Activated CD8-positive, alpha-beta T cell treated with anti-CD3 and anti-CD28 coated beads for 36 hours (primary cell): ENCODE measurements at places on chromosomes 13 and 19.

DNA sequence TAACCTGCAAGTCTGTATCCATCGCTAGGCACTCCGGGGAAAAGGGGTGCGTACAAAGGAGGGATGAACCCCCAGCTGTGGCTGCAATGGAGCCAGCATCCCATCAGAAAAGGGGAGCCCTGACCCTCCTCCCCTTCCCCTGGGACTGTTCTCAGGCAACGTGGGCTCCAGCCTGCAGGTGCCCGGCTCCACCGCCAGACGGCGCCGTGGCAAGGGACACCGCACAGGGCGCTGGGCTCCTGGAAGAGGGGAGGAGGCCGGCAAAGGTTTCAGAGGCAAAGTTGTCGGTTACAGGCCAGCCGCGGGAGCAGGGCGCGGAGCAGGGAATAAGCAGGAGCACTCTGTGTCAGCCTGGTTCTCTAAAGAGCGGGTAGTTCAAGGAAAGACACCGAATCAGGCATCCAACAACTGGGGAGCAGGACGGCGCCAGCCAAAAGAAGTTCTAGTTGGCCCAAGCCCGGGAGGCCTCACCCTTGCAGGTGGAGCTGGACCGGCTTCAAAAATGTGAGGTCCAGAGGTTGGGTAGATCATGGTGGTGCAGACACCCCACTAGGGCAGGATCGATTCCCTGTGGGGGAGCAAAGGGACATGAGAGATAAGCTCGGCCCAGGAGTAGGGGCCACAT lies 53.0 kb upstream of the ATP12A start:
- DNase-seq: no peak

GRCh38 chr13:99658261-99658991 lies 157.2 kb downstream of the TM9SF2 start:
- DNase-seq: peak; percentile 76

DNA sequence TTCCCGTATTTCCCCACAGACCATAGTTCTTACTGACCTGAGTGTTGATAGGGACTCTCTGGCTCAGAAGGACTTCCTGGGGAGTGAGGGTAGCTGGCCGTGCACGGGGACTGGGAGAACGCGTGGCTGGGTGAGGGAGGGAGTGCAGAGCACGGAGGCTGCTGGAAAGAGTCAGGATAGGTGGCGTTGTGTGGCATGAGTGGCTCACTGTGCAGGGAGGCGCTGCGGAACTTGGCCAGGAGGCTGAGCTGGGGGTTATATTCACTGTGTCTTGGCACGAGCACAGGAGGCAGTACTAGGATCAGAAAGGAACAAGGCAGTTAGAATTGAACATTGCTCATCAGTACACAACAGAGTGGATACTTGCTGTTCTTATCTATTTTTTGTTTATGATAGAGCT lies 47.4 kb downstream of the SMAD9 start:
- DNase-seq: no peak

- no peak for DNase-seq
These were observed 401.7 kb downstream of the IRS2 start for GRCh38 chr13:109384491-109385241.

- DNase-seq: peak; percentile 60
These were observed 6.6 kb downstream of the EML2 start for GRCh38 chr19:45632468-45633196.

DNA sequence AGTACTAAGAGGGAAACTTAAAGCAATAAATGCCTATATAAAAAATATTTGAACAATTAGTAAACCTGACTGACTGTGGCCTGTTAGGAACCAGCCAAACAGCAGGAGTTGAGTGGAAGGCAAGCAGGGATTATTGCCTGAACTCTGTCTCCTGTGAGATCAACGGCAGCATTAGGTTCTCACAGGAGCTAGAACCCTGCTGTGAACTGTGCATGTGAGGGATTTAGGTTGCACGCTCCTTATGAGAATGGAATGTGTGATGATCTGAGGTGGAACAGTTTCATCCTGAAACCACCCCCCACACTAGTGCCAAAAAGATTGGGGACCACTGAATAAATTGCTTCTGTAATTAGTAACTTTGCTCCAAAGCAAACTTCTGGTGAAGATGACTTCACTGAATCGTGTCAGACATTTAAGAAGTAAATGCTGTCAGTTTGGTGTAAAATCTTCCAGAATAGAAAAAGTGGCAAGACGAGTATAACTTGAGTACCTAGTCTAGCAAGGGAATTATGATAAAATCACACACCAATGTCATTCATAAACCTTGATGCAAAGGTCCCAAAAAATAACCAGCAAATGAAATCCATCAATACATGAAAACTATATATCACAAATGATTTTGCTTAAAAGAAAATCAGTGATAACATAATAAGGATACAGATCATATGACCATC lies 53.8 kb downstream of the SLC6A16 start:
- DNase-seq: no peak

GRCh38 chr19:47495478-47496372 lies 11.7 kb upstream of the KPTN start:
- no peak for DNase-seq

DNA sequence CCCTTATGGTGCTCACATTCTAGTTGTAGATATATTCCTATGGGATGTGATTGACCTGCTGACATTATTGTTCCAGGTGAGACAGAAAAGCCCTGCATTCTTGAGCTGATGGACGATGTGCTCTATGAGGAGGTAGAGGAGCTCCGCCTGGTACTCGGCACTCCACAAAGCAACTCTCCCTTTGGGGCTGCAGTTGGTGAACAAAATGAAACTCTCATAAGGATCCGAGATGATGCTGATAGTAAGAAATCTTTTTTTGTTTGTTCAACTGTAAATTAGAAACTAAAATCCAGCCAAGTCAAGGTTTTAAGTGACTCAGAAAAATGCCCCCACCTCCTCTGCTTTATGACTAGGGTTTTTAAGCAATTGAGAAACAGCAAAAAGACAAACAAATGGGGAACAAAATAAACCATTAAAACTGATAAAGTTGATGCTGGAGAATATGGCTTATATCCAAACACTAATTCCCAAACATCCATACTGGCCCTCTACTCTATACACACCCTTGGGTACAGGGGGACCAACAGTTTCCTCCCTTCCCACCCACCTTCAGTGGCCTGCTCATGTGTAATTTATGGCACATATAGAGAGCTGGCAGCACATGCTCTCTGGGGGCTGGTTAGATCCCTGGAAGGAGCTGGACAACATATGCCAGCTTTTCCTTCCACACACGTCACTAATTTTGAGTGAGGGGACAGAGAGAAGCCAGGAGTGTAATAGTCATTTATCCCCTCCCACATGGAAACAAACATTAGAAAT lies 139.6 kb downstream of the STOML3 start:
- DNase-seq: no peak

- peak; percentile 20 for DNase-seq
These were observed 15.5 kb downstream of the TEX101 start for GRCh38 chr19:43430142-43430710.

DNA sequence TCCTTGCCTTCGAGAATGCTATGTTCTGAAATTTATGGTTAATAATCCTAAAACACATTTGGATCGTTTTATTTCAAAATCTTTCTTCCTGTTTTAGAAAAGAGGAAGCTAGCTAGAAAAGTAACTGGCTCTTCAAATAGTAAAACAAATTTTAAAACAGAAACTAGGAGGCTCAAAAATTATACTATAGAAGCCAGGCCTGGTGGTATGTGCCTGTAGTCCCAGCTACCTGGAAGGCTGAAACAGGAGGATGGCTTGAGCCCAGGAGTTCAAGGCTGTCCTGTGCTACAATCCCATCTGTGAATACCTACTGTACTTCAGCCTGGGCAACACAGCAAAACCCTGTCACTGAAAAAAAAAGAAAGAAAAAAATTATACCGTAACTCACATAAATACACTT lies 57.9 kb downstream of the ELF1 start:
- DNase-seq: no peak

DNA sequence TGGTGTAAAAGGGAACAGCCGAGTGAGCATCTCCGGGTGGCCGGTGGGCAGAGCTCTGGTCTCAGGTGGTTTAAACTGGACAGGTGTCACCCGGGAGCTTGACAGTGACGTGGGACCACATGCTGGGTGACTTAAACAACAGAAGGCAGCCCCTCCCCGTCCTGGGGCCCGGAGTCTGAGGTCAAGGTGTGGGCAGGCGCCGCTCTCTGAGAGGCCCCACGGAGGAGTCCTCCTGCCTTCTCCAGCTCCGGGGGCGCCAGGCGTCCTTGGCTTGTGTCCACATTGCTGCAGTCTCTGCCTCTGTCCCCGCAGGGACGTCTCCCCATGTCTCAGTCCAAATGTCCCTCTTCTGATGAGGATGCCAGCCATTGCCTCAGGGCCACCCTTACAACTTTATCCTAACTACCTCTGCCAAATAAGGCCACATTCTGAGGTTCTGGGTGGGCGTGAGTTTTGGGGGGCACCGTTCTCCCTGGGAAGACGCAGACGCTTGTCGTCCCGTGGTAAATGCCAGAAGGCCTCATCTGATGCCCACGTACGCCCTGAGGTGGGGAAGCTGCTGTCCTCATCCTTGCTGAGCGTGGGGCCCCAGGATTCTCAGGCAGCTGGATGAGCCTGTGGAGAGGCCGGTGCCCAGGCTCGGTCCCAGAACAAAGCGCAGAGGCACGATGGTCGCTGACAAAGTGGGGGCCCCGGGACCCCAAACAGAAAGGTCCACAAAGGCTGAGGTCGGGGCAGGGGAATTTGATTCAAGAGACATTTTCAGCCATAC lies 12.9 kb downstream of the GZMM start:
- DNase-seq: no peak

DNA sequence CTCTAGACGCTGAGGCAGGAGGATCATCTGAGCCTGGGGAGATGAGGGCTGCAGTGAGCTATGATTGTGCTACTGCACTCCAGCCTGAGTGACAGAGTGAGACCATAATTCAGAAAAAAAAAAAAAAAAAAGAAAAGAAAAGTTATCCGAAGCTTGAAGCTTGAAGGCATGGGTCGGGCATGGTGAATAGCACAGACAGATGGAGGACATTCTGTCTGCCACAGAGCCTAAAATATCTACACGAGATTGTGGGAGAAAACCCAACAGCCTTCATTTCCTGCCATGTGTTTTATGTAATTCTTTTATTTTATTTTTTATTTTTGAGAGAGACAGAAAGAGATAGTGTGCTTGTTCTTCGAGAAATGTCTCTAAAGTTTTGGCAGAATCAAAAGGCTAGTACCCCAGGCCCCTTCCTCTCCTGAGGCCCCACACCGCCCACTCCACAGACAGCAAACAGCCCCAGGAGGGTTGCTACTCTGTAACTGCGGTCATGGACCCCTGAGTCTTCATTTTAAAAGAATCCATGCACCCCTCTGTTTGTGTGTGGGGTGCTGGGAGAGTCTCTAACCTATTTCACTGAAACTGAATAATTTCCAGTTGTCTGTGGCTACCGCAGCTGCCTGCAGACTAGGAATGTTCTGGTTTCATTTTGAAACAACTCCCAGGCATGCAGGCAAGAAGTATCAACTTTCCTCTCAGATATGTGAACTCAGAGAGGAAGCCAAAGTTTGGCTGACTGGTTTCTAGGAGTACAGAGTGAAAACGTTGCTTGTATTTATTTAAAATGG lies 38.4 kb upstream of the RCBTB2 start:
- DNase-seq: no peak

DNA sequence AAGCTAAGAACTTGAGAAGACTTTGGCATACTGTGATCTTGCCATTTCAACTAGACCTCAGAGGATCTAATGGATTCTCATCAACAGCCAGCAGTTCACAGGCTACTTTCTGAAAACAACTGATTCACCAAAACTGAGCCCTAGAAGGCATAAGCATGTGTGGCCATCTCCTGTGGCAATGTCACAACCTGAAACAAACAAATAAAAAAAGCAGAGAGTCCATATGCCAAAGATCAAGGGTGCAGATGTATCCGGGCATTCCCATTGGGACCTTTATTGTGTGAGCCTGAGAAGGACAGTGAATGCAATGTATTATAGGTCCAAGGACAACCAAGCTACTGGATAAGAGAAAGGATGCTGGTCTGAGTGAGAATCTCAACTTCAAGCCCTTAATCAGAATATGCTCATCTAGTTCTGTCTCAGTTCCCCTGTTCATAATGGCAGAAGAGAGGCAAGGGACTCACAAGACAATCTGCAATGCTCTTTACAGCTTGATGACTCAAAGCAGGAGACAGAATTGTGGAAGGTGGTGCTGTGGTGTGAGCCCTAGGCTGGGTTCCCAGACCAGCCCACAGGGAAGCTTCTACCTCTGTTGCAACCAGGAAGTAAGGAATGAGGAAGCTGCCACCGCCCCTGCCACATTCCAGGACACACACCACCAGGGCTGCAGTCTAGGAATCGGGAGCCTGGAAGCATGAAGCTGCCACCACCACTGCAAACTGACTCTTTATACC lies 133.7 kb downstream of the RAP2A start:
- DNase-seq: no peak

- no peak for DNase-seq
These were observed 53.3 kb downstream of the MBD3L2B start for GRCh38 chr19:6967967-6968366.

- DNase-seq: no peak
These were observed 133.1 kb downstream of the TNFRSF19 start for GRCh38 chr13:23703246-23703860.

GRCh38 chr13:37306778-37307544 lies 201.5 kb upstream of the CSNK1A1L start:
- DNase-seq: no peak

DNA sequence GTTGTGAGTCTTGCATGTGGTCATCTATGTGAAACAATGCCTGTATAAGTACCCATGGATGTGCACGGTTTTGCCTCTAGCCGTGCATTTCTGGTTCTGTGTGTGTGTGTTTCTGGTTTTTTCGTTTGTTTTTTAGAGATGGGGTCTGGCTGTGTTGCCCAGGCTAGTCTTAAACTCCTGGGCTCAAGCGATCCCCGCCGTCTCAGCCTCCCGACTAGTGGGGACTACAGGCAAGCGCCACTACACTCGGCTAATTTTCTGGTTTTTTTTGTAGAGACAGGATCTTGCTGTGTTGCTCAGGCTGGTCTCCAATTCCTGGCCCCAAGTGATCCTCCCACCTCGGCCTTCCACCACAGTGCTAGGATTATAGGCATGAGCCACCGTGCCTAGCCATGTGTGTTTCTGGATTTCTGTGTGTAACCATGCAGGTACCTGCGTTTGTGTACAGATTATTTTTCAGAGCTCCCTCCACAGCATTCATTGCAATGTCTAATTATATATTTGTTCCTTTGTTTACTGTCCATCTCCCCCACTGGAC lies 15.9 kb upstream of the FOSB start:
- no peak for DNase-seq

DNA sequence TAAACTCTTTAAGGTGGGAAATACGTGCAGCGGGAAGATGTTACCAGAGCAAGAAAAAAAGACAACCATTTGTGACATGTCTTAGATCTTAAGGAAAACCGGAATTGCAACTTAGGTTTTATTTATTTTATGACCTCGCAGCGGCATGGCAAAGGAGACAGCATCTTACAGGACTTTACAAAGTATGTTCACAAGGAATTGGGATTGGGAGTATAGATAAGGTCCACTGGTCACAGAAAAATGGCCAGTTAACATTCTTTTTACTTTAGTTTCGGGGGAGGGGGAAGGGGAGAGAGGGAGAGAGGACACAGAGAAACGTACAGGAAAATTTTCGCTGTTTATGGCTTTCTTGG lies 104.5 kb upstream of the DIAPH3 start:
- no peak for DNase-seq

DNA sequence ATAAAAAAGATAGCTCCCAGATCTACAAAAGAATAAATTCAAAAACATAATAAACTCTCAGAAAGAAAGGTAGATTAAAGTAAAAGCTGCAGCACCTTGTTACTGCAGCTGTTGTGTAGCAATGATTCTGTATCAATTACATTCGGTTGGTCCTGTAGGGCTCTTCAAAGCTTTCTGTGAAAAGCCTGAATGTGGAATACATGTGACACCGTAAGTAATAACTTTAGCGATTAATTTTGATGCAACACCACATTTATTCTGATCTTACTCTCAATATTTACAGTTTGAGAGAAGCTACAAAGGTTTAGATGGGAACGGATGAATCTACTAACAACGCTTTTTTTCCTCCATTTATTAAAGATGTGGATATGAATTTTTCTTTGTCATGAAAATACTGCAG lies 279.2 kb downstream of the DACH1 start:
- no peak for DNase-seq
